GM12865 (cell line): ENCODE measurements at places on chromosomes 3 and 15.

- no peak for DNase-seq
Observed at GRCh38 chr3:118991775-118992174, 42.9 kb downstream of the IGSF11 start.

DNA sequence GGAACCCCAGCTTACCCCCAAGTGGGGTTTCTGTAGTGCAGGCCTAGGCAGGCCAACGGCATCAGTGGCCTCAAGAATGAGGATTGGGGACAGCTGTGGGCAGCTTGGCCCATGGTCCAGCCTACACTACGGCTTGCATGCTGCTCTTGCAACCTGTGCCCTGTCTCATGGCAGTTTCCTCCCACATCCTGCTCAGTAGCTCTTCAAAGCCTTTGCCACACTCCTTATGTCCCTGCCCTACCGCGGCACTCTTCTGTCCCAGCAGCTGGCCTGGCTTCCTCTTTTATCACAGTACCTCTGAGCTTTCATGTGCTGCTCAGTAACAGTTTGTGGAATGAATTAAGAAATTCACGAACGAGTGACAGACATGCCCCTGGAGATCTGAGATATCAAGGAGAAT, 431.0 kb downstream of the EPHB1 start:
- DNase-seq = peak; percentile 45

DNA sequence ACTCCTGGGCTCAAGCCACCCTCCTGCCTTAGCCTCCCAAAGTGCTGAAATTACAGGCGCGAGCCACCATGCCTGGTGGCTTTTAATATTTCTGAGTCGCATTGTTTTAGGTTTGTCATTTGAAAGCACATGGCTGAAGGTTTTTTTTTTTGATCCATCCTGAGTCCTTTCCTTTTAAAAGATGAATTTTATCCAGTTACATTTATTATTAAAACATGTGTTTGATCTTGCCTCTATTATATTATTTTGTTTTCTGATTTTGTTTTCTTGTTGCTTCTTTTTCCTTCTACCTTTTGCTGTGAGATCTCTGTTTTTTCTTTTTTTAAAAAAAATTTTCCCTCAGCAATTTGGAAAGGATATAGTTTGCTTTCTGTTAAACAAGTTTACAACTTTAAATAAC, 76.4 kb downstream of the SCN5A start:
- no peak for DNase-seq

GRCh38 chr3:134197681-134198261, 52.9 kb downstream of the RYK start:
- DNase-seq = peak; percentile 64

DNA sequence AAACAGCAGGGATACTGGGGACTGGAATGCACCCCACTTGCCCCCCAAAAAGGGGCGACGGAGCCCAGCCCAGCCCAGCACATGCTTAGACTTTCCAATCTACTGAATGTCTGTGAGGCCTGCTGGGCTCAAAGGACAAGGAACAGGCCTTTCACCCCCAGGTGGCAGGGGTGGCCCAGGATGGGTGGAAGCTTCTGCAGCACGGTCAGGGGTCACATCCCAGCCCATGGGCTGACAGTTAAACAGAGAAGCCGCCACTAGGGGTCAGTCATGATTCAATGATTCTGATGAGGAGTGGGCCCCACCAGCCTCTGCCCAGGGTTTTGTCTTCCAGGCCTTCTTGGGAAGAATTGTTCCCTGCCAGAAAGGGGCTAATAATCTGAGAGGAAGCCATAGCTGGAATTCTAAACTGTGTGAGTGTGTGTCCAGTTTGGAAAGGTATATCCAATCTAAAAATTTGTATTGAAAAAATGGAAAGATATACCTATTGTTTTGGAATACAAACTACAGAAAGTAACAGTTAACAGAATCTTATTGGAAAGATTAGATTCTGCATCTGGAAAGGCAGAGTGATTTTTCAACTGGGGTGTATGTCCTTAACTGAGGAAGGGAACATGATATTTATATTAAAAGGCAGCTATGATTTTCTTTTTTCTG, 2.2 kb downstream of the CHRNB4 start:
- peak; percentile 54 for DNase-seq

- no peak for DNase-seq
Observed at GRCh38 chr15:39404767-39405181, 176.1 kb upstream of the THBS1 start.

- DNase-seq = peak; percentile 46
Observed at GRCh38 chr3:98901119-98901391, 440 bp downstream of the DCBLD2 start.

GRCh38 chr3:22098021-22098420, 347.0 kb upstream of the ZNF385D start:
- no peak for DNase-seq

DNA sequence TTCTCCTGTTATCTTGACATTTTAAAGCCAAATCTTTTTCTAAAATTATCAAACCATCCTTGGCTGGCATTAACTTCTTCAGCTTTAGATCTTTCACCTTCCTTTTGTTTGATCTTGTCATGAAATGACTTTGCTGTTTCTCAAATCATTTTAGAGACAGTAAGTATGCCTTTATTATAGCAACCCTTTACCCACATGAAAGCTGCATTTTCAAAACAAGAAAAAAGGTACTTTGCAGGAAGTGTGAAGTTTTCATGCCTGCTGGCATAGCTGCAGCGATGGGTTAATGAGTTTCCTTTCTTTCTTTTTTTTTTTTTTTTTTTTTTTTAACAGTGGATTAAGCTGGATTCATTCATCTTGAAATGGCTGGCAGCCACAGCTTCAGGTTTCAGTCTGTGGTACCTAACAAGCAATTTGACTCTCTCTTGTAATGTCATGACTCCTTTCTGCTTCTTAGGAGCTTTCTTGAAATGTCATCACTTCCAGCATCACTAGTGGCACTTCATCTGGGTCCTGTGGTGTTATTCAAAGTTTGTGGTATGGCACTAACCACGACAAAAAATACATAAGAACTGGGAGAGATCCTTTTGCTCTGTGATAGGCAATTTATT, 18.8 kb downstream of the SLC25A26 start:
- DNase-seq = peak; percentile 30

DNA sequence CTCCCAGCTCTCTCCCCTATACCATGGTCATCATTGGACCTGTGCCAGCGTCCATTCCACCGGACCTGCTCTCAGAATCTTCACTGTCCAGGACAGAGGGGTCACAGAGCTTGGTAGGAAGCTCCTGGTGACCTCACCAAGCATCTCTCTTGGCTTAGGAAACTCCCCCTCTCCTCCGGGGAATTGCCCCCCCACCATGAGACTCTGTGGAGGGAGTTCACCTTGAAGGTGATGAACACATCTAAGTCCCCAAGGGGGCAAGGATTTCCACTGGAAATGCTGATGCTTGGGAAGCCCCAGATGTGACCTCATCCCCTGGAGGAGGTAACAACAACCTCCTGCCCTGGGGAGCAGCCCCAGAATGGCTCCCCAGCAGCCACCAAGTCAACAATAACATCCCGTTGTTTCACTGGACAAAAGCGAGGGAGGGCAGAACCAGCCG, 3.2 kb downstream of the SEMA7A start:
- DNase-seq = peak; percentile 51

- DNase-seq = no peak
Observed at GRCh38 chr3:141308588-141309218, 59.6 kb upstream of the ZBTB38 start.

- no peak for DNase-seq
Observed at GRCh38 chr15:99424131-99424571, 141.6 kb upstream of the MEF2A start.

DNA sequence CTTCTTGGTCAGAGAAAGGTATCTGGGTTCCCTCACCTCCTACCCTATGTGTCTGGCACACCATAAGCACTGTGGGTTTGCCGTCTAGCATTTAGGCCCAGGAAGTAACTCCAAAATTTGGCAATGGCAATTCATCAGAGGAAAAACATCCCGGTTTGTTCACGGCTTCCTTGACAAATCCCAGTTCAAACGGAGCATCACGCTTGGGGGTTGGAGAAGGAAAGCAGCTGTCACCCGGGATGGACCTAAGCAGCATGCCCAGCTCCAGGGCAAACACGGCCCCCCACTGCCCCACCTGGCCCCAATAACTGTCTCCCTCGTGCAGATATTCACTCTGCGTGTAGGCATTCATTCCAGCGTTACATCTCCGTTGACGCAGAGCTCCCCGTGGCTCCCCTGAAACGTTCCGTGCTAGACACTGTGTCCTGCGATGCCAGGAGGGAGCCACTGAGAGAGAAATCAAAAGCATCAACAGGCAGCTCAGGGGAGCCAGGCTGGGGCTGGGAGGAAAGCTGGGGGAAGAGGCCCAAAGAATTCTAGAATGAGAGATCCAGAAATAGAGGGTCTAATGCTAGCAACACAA, 41.4 kb downstream of the NTRK3 start:
- DNase-seq = no peak

- DNase-seq = no peak
Observed at GRCh38 chr3:170346481-170347392, 10.8 kb upstream of the SKIL start.

GRCh38 chr3:72176537-72177041, 391.6 kb upstream of the PROK2 start:
- DNase-seq = peak; percentile 96

GRCh38 chr3:94071713-94072284, 8.9 kb downstream of the NSUN3 start:
- peak; percentile 81 for DNase-seq

- no peak for DNase-seq
Observed at GRCh38 chr15:76064375-76064774, 4.6 kb downstream of the TMEM266 start.

GRCh38 chr15:70617911-70618287, 145.5 kb downstream of the UACA start:
- DNase-seq = no peak

DNA sequence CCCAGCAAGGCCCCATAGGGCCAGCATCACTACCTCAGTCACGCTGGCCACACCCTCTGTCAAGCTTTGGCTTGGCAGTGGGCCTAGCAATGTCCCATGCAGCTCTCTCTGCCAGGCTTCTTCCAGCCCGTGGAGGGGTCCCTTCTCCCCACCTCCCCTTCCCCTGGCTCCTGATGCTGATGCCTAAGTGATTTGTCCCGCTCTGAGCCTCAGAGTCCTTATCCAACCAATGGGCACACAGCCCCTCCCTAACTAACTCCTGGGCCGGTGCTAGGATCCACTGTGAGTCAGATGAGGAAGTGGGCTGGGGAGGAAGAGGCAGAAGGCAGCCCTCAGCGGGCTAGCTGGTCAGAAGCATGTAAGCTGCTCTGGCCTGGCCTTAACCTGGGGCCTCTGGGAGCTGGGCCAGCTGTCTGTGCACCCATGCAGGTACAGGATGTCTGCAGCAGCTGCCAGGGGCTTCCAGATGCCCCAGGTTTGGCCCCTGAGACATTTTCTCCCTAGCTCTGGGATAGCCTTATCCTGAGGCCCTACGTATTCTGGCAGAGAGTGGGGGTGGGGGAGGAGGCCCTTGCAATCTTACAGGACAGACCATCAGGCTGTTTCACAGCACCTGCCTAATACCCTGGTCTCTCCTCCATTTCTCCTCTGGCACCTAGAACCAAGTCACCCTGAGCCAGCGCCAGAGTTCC, 740 bp upstream of the ZBTB47 start:
- peak; percentile 54 for DNase-seq

DNA sequence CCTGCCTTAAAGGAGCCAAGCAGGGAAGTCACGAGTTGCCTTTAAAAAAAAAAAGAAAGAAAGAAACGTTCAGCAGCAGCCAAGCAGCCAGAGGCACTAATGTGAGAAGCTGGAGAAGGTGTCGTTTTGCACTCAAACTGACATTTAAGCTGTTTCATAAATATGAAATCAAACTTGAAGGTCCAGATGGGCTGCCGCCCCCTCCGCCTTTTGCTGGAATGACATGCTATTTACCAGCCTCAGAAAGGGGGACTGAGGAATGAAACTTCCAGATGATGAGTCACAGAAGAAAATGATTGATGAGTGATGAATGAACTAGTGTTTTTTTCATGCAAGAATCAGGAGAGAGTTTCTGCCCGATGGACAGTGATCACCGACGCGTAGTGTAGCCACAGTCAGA, 396.8 kb downstream of the IGSF11 start:
- no peak for DNase-seq

DNA sequence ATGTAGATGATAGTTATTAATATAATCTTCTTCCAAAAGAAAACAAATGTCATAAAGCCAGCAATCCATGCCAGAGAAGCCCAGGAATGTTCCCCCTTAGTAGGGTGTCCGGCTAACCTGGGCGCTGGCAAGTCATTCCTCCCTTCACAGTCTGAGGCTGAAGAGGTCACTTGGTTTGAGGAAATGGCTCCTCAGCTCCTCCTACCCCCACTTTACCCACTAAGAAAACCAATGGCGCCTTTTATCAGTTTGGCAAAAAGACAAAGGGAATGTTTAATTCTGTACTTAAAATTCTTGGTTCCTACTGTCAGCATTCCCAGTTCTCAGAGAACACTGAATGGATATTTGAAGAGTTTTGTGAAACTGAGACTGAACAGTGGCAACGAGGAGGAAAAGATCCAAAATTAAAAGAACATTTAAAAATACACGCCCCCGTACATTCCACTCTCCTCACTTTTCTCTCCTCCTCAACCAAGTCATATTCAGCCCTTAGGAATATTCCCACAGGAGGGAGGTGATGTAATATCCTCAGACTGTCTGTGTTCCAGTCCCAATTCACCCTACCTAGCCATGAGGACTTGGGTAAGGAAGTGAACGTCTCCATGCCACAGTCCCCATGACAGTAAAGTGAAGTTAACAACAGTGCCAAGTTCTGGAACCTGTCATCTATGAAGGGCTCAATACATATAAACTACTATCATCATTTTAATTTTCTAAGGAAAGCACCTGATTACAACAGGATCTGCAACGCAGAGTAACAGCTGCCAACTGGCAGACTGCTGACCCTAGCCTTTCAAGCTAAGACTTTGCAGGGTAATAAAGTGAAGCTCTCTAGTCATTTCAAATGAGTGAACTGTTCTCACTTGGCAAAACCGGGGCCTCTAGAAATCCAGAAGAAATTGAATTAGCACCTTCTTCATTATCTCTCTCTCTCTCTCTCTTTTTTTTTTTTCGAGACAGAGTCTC, 234.5 kb upstream of the ICE2 start:
- no peak for DNase-seq

GRCh38 chr3:149442043-149442442, 32.5 kb upstream of the TM4SF4 start:
- DNase-seq = no peak

- DNase-seq = no peak
Observed at GRCh38 chr3:186895406-186895805, 34.9 kb upstream of the ST6GAL1 start.

- no peak for DNase-seq
Observed at GRCh38 chr3:110456438-110457138, 615.0 kb upstream of the NECTIN3 start.

GRCh38 chr3:87732294-87732693, 326.5 kb downstream of the CGGBP1 start:
- no peak for DNase-seq

DNA sequence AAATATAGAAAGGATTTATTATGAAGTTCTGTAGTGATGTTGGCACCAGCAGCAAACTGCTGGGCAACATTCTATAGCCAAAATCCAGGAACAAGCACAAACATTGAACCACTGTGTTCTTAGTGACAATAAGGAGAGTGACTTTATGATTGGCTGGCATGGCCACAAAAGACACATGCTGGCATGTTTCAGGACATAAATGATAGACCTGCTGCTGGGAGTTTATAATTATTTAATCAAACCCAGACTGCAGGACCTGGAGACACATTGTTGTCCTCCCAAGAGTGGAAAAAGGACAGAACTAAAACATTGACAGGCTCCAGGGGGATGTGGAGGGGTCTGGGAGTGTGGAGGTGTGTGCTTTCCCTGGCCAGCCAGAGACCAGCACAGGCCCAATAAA, 255.3 kb upstream of the LRTM1 start:
- no peak for DNase-seq

GRCh38 chr15:78620527-78621421, at the start of gene CHRNA3:
Gene CHRNA3, minus strand, starts transcription at chr15:78620996. Its CDS starts 202 bp downstream, at chr15:78620794.
- no peak for DNase-seq

GRCh38 chr3:108936924-108937689, 16.6 kb downstream of the GUCA1C start:
- no peak for DNase-seq
